GM23248 (cell line): ENCODE measurements at places on chromosomes 2 and 18. TPM values are rescaled to one million over a fixed set of nuclear protein-coding genes. Genes with fewer than 3 reads are reported as not detected.

DNA sequence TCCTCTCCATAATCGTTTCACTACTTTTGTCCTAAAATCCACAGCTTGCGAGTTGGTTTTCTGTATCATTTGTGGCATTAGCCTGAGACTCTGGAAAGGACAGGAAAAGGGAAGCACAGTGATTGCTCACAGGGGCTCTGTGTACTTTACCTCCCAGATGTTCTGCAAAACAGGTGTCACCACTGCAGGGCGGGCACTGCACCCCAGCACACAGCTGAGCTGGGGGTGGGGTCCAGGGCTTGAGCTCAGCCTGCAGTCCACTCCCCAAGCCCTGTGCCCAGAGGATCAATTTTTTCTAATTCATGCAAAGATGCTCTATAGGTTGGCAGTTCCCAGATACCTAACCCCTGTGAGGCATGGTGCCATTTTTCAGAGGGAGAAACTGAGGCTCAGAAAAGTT is 119.4 kb upstream of the GLI2 start:
- DNase-seq, result no peak

- DNase-seq, result no peak
Measured at GRCh38 chr2:239748811-239749210, 276.3 kb downstream of the NDUFA10 start.

DNA sequence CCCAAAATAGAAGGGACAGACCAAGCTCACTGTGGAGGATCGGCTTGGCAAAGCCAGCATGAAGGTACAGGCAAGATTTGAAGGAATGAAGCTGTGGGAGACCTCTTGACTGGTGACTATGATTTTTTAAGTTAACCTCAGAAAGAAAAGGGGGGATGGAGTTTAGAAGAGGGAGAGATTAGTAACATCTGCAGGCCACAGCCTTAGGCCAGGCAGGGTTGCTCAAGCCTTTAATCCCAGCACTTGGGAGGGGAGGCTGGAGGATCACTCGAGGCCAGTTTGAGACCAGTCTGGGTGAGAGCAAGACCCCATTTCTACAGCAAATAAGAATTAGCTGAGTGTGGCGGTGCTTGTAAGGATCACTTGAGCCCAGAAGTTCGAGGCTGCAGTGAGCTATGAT is 46.6 kb downstream of the ZNF532 start:
- peak; percentile 45 for DNase-seq

DNA sequence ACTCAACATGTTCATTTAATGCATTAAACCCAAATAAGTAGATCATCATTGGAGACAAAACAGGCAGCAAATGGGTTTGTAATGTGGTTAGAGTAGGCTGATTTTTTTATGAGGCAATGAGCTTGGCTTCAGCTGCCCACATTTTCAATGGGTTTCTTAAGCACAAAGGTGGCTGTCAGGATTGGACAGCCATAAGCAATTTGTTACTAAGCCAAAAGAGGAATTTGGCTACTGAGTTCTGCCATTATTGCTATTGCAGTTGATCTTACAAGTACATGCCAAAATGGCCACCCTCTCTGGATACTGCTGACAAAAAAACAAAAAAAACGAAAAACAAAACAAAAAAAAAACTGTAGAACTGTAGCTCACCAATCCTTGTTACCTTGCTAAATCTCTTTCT is 1348.0 kb upstream of the PIK3C3 start:
- no peak for DNase-seq

The FBXO48 gene
- 0.38 and 0.65 TPM in 2 replicates for total RNA-seq

- DNase-seq, result peak; percentile 17
Measured at GRCh38 chr2:10083046-10083445, 2.8 kb upstream of the CYS1 start.

DNA sequence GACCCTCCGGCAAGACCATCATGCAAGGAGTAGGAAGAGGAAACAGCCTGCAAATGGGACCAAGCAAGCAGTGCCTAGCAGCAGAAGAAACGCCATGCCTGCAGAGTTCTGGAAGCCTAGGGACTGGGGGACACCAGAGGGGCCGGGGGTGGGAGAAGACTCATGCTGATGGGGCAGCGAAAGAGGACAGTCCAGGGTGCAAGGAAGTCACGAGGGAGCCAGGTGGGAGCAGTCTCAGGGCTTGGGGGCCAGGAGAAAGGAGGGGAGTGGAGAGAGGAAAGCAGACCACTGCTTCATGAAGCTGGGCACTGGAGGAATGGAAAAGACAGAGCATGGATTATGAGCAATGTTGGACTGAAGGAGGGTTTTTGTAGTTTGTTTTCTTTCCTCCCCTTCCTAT is 119.4 kb upstream of the CAPN13 start:
- DNase-seq, result no peak

DNA sequence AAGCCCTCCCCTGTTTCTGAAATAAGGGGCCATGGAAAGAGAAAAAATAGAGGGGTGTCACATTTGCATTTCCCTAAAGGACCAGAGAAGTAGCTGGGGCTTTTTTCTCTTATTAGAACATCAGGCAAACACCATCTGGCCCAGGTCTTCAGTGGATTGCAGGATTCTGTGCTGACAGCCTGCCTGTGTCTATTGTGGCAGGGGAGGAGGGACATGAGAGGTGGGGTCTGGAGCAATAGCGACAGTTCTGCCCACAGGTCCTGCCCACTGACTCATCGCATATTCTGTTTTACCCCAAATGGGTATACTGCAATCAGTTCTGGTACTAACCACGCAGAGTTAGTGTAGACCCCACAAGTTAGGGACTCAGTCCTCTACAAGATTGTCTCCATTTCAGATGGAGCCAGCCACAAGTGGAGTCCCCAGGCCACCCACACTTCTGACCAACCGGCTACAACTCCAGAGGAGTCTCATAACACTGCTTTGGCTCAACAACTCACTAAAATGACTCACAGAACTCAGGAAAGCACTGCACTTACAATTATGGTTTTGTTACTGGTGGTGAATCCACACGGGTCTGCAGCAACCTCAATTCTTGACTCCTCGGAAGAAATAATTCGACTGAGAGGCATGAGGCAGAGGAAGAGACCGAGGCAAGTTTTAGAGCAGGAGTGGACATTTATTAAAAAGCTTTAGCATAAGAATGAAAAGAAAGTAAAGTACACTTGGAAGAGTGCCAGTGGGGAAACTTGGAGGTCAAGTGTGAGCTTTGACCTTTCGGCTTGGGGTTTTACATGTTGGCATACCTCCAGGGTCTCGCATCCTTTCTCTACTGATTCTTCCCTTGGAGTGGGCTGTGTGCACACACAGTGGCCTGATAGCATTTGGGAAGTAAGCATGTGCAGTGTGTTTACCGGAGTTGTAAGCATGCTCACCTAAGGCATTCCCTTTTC is 146.4 kb upstream of the SPATS2L start:
- peak; percentile 63 for DNase-seq

GRCh38 chr2:180990794-180991193 is 10.4 kb downstream of the UBE2E3 start:
- DNase-seq, result no peak

GRCh38 chr2:24020244-24020643 is 10.4 kb downstream of the MFSD2B start:
- no peak for DNase-seq

DNA sequence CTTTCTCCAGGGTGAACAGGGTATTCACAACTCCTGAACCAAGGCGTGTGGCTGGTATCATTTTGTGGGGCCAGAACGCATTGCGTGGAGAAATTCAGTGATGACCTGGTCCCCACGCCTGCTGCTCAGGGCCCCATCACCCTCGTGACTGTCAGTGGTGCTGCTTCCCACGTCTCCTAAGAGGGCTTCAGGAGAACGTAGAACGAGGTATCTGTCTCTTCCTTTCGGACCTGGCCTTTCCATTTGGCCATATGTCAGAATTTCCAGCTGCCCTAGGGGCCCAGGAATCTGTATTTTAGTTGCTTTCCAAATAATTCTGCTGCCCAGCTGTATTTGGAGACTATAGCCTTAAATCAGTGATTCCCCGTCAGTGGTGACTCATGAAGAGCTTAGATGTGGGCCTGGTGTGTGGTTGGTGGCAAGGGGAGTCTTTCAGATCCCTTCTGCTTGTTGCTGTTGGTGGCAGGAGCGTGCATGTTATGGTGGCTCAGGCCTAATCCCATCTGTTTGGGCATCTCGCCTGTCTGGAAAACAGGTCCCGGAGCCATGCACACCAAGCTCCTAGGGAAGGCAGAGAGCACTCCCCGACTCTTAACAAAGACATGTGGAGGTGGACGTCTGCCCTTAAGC is 56.4 kb downstream of the NPAS2 start:
- DNase-seq, result no peak

DNA sequence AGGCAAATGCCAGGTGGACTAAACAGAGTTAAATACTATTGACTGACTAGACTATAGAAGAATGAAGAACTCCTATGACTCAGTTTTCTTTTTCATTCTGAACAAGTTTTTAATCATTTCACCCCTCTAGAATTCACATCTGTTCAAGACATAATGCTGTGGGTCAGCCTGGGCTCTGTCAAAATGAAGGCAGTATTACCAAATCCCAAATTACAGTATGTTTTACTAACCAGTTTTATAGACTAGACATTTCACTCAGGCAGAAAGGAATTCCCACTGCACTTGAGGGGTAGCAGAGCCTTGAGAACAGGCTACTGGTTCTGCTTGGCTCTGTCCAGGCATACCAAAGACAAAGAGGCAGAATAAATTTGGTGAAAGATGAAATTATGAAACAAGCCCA is 511.7 kb downstream of the EPHA4 start:
- peak; percentile 54 for DNase-seq

DNA sequence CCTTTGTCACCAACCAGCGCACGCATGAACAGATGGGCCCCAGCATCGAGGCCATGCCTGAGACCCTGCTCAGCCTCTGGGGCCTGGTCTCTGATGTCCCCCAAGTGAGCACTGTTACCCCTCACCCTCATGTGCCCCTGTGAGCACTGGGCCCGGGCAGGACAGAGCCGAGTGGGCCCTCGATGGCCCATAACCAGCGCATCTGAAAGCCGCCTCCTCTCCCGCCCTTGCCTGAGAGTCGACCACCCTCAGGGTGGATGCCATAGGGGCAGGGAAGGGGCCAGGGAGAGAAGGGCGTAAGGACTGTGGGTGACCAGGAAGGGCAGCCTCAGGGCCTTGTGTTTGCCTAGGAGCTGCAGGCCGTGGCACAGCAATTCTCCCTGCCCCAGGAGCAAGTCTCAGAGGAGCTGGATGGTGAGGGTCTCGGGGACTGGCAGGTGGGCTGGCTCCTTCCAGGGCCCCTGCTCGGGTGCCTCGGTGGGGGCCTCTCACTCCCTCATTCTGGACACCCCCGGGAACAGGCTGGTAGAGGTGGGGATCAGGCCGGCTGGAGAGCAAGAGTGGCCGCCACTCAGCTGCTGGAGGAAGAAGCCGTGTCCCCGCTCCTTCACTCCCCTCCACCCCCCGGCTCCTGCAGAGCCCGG is 2.1 kb downstream of the PROM2 start:
- DNase-seq, result no peak

The BMP10 gene
- not detected in 2 replicates for total RNA-seq

The ADAM23 gene
- 3.5 and 4.4 TPM in 2 replicates for total RNA-seq

The PFN4 gene
- not detected in 2 replicates for total RNA-seq

The TBR1 gene
- total RNA-seq, result 0.97 TPM in 1 of 2 replicates, not detected in the other

The CCDC141 gene
- total RNA-seq, result not detected in 2 replicates

The CHST10 gene
- 6.2 and 12.9 TPM in 2 replicates for total RNA-seq

The ABCB11 gene
- not detected in 2 replicates for total RNA-seq

- DNase-seq, result no peak
Measured at GRCh38 chr2:150612957-150613710, 125.7 kb upstream of the RND3 start.

GRCh38 chr2:9800975-9801726 is 42.1 kb upstream of the TAF1B start:
- peak; percentile 89 for DNase-seq

- DNase-seq, result no peak
Measured at GRCh38 chr2:168028362-168028761, 219.0 kb downstream of the STK39 start.

- DNase-seq, result no peak
Measured at GRCh38 chr2:122186761-122187222, 431.3 kb downstream of the TSN start.

GRCh38 chr2:104656571-104657163 is 197.2 kb upstream of the POU3F3 start:
- no peak for DNase-seq

- no peak for DNase-seq
Measured at GRCh38 chr18:74996055-74996454, 212.9 kb downstream of the PTGR3 start.

The UNC80 gene
- total RNA-seq, result not detected in 2 replicates

The FAP gene
- total RNA-seq, result 243 and 269 TPM in 2 replicates

The KDSR gene
- 30.7 and 31.2 TPM in 2 replicates for total RNA-seq

- peak; percentile 48 for DNase-seq
Measured at GRCh38 chr18:62325806-62326645, 916 bp downstream of the TNFRSF11A start.

DNA sequence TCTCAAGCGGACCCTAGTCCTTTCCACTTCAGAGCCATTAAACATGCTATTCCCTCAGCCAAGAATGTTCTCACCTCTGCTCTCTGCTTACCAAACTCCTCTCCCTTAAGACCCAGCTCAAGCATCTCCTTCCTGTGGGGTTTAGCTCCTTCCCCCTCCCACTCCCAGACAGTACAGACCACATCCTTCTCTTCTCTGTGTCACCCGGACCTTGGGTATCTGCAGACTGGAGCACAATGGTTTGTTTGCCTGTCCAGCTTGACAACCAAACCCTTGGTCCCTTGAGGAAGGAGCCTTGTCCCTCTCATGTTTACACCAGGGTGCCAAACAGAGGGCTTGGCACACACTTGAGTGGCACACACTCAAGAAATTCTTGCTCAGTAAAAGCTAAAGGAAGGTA is 4.1 kb upstream of the CD8A start:
- no peak for DNase-seq

- peak; percentile 89 for DNase-seq
Measured at GRCh38 chr2:71646028-71646427, 192.7 kb downstream of the DYSF start.

- DNase-seq, result no peak
Measured at GRCh38 chr2:140747665-140748064, 1383.2 kb downstream of the LRP1B start.

DNA sequence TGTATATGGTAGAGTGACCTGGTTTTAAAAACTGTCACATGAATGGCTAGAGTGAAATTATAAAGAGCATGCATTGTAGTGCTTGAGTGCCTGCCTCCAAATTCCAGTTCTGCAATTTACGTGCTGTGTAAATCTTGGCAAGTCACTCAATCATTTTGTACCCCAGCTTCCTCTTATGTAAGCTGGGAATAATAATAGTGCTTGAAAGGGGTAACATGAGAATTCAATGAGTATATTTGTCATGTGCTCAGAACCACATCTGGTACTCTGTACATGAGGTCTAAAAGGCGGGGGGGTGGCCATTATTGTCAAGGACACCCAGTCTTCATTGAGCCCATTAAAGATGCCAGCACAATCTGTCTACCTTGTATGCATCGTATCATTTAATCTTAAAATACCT is 214.8 kb downstream of the MC4R start:
- no peak for DNase-seq

The MC4R gene
- total RNA-seq, result 0.32 TPM in 1 of 2 replicates, not detected in the other

The TMEM37 gene
- total RNA-seq, result 1.8 TPM in 1 of 2 replicates, not detected in the other

GRCh38 chr2:42917425-42917927 is 125.1 kb upstream of the HAAO start:
- peak; percentile 95 for DNase-seq

GRCh38 chr2:190664240-190664639 is 15.4 kb downstream of the NAB1 start:
- peak; percentile 80 for DNase-seq
